ENCODE measurements at places on chromosomes 4 and X.

GRCh38 chr4:75726577-75726976, 2.2 kb downstream of the USO1 start:
- DNase-seq, result no peak

DNA sequence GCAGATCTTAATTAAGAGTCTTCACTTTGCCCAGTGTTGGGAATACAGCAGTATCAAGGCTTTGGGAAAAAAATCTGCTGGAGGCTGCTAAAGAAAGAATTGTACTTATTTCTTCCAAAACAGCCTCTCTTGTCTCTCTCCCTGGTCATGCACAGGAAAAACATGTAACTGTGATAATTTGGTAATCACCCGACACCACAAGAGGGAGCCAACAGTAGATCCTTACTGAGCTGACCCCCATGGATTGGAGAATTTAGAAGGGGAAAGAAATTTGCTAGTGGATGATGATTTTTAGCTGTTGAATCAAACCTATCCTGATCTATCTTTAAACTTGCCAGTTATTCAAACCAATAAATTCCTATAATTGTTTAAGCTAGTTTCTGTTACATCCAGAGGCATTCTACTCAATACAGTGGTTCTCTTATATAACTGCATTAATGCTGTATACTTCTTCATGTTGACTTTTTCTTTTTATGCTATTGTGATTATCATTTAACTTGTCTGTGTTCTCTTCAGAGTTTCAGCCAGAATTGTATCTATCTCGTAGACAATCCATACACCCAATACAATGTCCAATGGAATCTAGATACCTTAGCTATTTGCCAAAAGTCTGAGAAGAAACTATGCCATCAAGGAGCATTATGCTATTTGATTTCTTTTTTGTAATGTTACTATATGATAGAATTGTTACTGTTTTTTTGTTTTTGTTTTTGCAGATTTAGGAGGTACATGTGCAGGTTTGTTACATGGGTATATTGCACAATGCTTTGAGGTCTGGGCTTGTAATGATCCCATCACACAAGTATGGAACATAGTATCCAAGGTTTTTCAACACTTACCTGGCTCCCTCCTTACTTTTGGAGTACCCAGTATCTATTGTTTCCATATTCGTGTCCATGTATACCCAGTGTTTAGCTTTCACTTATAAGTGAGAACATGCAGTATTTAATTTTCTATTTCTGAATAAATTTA, 31.3 kb upstream of the ARHGEF38 start:
- no peak for DNase-seq

GRCh38 chr4:128856246-128856645, 46.7 kb downstream of the JADE1 start:
- no peak for DNase-seq

GRCh38 chrX:153726286-153727122, 1.8 kb downstream of the ABCD1 start:
- no peak for DNase-seq

DNA sequence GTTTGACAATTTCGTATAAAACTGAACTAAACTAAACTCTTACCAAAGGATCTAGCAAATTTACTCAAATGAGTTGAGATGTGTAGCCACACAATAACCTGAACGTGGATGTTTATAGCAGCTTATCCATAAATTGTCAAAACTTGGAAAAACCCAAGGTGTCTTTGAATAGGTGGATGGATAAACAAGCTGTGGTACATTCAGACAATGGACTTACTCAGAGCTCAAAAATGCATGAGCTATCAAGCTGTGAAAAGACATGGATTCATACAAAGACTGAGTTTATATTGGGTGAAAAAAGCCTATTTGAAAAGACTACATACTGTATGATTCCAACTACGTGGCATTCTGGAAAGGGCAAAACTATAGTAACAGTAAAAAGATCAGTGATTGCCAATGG, 69.5 kb downstream of the LARP1B start:
- DNase-seq, result no peak

- DNase-seq, result no peak
Observed at GRCh38 chr4:84875636-84876371, 90.7 kb downstream of the WDFY3 start.

DNA sequence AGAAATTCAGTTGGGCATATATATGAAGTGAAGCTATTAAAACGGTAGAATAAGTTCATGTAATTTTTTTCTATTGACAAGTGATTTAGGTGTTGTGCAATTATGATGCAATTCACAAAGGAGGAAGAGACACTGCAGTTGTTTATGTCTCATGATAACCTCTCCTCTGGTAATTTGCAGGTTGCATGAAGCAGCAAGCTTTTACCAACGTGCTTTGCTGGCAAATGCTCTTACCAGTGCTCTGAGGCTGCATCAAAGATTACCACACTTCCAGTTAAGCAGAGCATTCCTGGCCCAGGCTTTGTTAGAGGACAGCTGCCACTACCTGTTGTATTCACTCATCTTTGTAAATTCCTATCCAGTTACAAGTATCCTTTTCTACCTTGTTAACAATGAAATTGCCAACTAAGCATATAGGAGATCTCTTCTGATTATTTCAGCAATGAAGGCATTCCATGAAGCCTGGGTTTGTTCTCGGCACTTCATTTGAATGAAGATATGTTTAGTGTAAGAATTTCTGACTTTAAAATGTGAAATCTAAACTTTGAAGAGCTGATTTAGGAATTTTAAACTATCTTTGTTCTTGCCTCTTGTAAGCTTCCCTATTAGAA, 3.9 kb downstream of the TMEM33 start:
- DNase-seq, result no peak

- no peak for DNase-seq
Observed at GRCh38 chrX:75155447-75155826, 646 bp downstream of the ABCB7 start.

DNA sequence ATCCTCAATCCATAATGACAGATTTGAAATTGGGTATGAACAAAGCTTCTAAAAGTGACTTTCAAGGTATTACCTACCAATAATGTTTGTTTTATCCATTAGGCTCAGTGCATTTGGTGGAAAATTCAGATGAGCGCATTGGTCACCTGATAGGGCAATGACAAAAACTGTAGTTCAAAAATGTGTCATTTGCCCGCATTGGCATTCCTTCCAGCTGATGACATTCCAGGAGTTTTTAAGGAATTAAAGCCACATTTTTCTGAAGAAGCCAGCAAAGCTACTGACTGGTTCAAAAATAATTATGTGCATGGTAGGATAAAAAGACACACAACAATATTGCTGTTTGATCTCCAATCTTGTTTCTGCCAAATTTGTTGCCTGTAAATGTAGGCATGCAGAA, 473.4 kb upstream of the CPEB2 start:
- DNase-seq, result no peak

- no peak for DNase-seq
Observed at GRCh38 chr4:7780751-7781348, 158.8 kb downstream of the AFAP1 start.

- no peak for DNase-seq
Observed at GRCh38 chr4:87216469-87216868, 3.9 kb downstream of the KLHL8 start.

GRCh38 chrX:17822351-17822750, 38.7 kb downstream of the RAI2 start:
- no peak for DNase-seq

DNA sequence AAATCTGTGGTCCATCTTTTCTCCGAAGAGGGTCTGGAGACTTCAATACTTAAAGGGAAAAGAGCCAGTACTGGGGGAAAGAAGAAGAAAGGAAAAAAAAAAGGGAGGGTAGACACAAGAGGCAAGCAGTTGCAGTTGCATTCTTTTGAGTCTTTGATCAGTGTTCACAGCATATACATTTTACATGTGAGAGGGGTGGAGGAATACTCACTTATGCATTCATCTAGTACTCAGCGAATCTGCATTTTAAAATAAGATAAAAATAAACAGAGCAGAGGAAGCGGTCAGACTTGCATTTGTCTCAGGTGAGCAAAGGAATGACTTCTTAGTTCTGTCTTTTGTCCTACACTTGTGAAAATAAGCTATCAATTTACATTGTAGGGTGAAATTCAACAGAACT, 275.6 kb downstream of the SLC7A11 start:
- DNase-seq, result no peak

DNA sequence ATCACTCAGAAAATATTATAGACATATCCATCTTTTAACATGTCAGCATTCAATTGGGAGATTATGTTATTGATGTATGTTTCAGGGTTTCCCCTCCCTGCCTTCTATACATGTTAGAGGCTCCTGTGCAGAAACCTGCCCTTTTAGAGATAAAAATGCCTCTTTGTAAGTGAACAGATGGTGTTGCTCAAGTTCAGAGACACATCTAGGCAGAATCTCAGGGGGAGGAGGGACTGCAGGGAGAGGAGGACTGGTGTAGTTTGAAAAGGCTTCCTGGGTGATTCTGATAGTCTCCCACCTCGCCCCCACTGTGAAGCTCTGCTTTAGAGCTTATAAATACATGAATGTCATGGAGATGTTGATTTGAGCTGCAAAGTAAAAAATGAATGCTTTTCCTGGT, 12.0 kb upstream of the UNC5C start:
- DNase-seq, result no peak

DNA sequence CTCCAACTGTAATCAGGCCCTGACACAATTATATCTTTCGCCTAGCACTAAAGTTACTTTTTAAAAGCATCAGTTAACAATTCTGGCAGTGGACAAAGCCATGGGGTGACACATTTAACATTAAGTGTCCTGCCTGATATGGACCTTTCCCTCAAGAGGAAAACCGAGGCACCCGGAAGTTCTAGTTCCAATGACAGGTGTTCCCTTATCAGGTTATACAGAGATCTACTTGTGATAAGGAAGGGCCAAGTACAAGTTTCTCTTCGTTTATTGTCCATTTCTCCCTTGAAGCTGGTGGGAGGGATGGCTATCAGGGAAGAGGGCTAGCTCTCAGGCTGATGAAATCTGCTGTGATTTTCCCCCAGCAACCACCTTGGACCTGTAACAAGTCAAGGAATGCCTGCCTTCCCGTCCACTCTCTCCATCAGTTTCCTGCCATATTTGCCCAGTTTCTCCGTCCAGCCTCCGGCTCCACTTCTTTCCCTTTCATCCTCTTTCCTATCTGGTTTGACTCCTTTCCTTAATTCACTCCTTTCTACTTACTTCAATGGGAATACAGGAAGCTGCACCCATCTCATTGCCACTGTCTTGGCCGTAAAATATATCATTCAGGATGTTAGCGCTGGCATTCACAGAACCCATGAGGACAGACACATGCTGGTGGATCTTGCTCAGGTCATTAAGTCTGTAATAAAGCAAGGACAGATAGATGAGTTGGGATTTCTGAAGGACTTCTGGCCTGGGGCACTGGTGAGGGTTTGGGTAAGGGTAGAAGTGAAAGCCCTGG, 95.0 kb downstream of the DGKK start:
- DNase-seq, result no peak

DNA sequence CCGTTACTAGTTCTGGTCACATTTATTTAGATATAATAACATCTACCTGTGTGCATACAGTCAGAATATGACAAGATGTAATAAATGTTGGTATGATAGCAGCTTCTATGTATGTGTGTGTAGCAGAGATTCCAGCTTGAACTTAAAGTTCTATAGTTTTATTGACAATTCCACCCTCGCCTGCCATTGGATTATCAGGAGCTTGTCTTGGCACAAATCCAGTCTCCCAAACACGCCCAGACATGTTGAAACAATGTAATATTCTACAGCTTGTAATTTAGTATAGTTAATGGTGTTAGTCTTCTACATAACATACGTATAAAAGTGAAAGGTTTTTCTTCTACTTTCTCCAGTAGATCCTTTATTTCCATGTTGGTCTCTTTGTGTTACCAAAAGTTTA, 44.4 kb downstream of the BBS12 start:
- DNase-seq, result no peak

DNA sequence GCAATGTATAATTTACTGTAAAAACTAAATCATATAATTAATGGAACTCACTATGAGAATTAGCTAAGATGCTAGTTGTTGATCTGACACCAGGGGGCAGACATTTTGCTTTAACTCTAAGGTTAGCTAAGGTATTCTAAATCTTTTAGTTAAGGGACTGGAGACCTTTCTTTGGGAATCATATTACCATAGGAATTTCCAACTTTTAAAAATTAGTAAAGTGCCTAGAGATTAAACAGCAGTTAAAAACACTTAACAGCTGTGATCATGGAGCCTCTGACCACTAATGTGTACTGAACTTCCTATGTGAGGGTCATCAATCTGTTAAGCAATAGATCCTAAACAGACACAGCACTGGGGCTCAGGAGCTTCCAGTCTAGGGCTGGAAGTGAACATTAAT, 226.6 kb downstream of the NSUN7 start:
- DNase-seq, result no peak

GRCh38 chr4:137707102-137707620, 174.9 kb upstream of the PCDH18 start:
- DNase-seq, result no peak

DNA sequence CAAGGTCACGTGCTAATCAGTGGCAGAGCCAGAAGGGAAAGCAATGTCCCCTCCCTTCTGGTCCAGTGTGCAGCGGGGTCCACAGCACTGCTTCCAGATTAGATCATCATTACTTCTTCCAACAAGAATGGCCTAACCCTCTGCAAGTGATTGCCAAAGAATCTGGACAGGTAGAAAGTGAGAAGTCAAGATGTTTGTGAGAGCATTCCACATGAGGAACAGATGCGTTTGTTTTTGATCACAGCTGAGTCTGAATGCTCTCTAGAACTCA, 147.7 kb downstream of the SHROOM3 start:
- no peak for DNase-seq

- DNase-seq, result peak; percentile 47
Observed at GRCh38 chr4:145234091-145234706, 53.8 kb upstream of the OTUD4 start.

- DNase-seq, result no peak
Observed at GRCh38 chrX:33207056-33207455, 4.3 kb downstream of the DMD start.

- DNase-seq, result no peak
Observed at GRCh38 chrX:4668802-4669536, 955.5 kb upstream of the PRKX start.

- DNase-seq, result no peak
Observed at GRCh38 chr4:45568694-45569093, 555.2 kb downstream of the GABRG1 start.

GRCh38 chr4:73068491-73069337, 802 bp downstream of the COX18 start:
- DNase-seq, result no peak

DNA sequence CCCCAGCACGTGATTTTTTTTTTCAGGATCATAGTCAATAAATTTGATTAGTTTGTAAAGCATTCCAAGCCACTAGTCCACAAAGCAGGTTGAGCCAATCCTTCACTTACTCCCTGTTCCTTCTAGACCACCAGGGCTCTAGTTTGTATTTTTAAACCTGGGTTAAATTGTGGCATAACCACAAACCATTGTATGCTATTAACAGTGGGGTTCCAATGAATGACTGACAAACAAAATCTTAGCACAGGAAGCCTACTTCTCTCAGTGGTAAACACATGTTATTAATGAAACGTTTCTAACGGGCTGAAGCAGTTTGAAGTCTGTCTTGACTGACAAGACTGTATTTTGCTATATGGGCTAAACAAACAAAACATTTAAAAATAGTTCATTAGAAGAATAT, 48.6 kb upstream of the GYPA start:
- DNase-seq, result no peak

- DNase-seq, result no peak
Observed at GRCh38 chr4:22315628-22316027, 200.2 kb downstream of the ADGRA3 start.
